ENCODE measurements at places on chromosomes 6 and 20. TPM values are rescaled to one million over a fixed set of nuclear protein-coding genes. Genes with fewer than 3 reads are reported as not detected.

DNA sequence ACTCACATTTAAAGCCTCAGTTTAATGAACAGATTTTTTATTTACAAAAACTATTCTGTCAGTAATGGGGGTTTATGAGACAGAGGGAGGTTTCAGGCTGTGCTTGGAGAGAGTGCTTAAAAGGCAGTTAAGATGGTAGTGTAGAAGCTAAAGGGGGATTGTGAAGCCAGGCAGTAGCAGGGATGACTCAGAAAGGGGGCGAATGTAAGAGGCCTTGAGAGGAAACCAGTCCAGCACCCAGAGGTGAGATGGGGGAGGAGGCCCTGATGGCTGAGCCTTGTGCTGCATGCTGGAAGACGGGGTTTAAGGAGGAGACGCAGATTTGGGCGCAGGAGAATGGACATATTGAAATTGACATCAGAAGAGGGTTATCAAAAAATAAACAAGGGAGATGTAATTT is 6.6 kb upstream of the SERPINB9 start:
- DNase-seq: no peak

GRCh38 chr6:21144928-21145327 is 448.6 kb upstream of the SOX4 start:
- no peak for DNase-seq

DNA sequence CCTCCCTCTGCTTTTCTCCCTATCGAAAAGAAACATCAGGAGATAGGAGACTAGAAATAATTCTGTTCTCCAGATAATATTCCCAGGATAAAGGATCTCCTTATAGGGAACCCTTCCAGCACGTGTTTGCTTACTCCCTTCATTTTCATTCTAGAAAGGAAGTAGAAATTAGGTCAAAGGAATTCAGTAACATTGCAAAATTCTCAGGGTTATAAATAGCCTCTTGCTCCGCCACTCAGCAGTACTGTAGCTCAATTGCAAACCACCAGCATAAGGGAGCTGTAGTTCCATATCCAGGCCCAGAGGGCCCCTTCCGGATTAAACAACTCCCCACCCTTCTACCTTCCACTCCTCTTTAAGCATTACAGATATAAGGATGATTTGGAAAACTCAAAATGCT is 6.2 kb downstream of the ELMO2 start:
- no peak for DNase-seq

- DNase-seq: no peak
Measured at GRCh38 chr6:79608334-79609224, 22.6 kb upstream of the SH3BGRL2 start.

GRCh38 chr20:63080411-63080810 is 73.6 kb upstream of the BHLHE23 start:
- no peak for DNase-seq

GRCh38 chr6:81735756-81736380 is 16.6 kb downstream of the TENT5A start:
- DNase-seq: no peak

- DNase-seq: peak; percentile 49
Measured at GRCh38 chr6:92687278-92687677, 732.1 kb downstream of the EPHA7 start.

GRCh38 chr6:100001915-100002388 is 7.9 kb upstream of the MCHR2 start:
- peak; percentile 58 for DNase-seq

GRCh38 chr6:157981132-157981394 is 600 bp upstream of the SYNJ2 start:
- no peak for DNase-seq

DNA sequence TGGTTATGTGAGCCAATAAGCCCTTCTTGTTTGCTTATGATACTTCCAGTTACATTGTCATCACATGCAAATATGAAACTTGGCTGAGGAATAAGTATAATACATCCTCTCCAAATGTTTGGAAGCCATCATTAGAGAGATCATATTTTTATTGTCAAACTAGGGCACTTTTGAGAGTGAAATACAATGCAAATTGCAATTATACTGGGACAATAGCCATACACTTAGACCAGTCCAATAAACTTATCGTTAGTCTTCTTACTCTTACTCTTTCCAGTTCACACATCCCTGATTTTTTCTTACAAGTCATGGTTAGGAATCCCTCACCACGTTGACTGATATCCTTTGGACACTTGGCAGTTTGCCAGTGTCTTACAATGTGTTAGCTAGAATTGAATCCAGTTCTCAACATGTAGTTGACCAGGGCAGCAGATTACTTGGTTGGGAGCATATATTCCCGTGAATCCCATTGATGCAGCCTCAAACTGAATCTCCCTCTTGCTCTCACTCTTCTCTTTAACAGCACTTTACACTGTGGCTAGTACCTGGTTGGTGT is 519.7 kb upstream of the ID4 start:
- DNase-seq: no peak

DNA sequence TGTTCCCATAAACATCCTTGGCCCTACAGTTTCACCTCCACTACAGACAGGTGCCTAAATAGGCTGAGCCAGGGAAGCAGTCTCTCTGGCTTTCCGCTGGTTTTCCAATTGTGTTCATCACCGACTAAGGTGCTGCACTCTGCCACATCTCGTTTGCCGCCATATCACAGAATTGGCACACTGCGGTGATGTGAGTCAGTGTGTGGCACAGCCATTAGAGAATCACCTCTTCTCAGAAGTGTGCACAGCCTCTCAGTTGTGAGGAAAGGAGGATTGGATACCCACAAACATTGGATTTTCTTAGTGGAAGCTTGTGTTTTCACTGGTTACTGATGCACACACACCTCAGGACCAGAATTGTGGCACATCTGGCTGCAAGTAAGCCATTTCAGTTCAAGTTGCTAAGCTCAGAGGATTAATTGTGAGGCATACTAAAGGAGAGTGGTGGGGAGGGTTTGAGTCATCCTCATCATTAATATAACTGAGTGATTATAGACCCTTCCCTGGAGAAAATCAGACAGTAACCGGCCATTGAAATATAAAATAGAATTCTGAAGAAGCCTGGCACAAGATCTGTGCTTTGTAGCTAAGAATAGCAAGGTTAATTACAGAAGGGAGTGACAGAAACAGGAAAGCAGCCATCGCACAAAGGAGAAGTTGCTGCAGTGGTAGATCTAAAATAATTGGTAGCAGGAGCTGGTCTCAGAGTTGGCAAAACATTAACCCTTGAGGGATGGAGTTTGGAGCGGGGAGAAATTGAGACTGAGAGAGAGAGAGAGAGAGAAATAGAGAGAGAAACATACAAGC is 506.9 kb downstream of the LMBRD1 start:
- no peak for DNase-seq

DNA sequence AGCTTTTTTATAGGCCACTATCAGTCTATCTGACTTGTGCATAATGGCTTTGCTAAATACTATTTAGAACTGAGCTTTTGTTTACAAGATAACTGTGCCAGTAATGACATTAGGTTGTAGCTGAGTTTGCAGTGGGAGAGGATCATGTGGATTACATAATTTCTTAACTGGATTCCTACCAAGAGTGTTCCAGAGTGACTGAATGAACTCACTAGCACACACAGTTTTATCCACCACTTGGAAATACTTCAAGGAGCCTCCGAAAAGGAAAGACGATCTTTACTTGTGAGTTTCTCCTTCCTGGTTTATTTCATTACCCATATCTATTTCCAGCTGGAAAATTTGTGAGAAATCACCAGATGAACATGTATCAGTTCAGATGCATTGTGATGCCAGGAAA is 10.9 kb upstream of the SYNE1 start:
- no peak for DNase-seq

- DNase-seq: no peak
Measured at GRCh38 chr20:13221673-13222318, 722 bp downstream of the ISM1 start.

GRCh38 chr6:3509336-3509735 is 52.5 kb upstream of the SLC22A23 start:
- DNase-seq: no peak

DNA sequence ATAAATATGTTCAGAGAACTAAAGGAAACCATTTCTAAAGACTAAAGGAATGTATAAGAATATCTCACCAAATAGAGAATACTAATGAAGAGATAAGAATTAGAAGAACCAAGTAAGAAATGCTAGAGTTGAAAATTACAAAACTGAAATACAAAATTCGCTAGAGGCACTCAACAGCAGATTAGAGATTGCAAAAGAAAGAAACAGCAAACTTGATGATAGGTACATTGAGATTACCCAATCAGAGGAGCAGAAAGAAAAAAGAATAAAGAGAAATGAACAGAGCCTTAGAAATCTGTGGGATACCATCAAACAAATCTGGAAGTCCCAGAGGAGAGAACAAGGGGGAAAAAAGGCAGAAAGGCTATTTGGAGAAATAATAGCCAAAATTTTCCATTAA is 6.3 kb upstream of the PDCD2 start:
- no peak for DNase-seq

GRCh38 chr6:15489261-15489962 is 173.4 kb downstream of the DTNBP1 start:
- no peak for DNase-seq

GRCh38 chr20:33840759-33841435 is 29.7 kb downstream of the CHMP4B start:
- no peak for DNase-seq

GRCh38 chr6:11152581-11152980 is 41.1 kb upstream of the ERVFRD-1 start:
- no peak for DNase-seq

DNA sequence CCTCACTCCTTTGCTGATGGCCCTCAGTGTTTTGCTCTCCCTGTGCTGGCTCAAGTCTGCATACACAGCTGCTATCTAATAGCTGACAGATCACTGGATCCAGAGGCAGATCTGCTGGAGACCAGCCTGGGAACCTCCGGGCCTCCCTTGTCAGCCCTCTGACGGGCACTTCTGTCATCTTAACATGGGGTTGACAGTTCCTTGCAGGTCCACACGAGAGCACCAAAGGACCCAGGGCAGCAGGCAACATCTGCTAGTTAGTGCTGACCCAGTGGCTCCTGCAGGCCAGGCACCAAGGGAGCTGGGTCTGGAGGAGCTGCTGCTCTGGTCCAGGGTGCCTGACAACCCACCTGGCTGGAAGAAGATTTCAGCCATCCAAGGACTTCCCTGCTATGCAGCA is 208.1 kb downstream of the UST start:
- DNase-seq: no peak

DNA sequence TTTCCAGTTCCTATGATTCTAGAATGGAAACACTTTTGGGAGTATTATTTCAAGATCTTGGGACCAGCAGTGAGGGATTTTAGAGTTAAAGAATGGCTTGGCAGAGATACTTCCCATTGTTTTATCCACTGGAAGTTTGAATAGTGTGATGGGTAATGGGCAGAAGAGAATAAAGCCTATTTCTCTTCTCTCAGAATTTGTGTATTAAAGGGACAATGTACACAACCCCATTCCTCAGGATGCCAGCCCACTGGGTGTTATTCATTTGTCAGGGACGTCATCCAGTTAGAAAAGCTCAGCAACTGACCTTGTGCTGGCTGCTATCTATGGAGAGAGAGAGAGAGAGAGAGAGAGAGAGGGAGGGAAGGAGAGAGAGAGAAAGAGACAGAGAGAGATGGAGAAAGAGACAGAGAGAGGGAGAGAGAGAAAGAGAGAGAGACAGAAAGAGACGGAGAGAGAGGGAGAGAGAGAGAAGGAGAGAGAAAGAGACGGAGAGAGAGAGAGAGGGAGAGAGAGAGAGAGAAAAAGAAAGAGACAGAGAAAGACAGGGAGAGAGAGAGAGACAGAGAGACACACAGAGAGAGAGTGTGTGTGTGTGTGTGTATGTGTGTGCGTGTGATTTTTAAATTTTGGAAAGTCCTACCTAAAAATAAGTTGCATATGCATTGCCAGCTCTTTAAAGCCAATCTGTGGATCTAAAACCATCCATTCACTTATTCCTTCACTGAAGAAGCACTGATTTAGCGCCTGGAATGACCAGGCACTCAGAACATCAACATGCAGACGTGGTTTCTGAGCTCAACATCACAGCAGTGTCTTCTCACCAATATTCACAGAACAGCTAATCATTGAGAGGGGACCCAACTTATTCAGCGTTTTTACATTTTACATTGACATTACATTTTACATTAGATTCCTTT is 388.8 kb downstream of the THBS2 start:
- no peak for DNase-seq

- peak; percentile 52 for DNase-seq
Measured at GRCh38 chr6:111872401-111873177, 663 bp downstream of the FYN start.

DNA sequence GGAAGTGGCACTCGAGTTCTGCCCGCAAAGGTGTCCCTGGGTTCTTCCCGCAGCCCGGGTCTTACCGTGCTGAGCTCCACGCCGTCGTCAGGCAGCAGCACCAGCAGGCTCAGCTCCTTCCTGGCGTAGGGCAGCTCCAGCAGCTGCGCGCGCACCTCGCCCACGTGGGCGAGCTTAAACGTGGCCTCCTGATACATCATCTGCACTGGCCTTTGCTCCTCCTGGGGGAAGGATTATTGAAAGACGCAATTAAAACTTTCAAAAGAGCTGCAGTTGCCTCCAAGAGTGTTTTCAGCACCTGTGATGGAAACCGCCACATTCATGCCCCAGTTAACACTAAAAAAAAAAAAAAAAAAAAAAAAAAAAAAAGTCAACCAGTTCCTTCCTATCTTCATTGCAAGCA is 11.3 kb downstream of the SERPINB9 start:
- peak; percentile 99 for DNase-seq

SLC32A1 gene
- total RNA-seq: not detected

IER3 gene
- 1.6 TPM for total RNA-seq

SCUBE3 gene
- total RNA-seq: not detected

FAM162B gene
- total RNA-seq: not detected

HTR1E gene
- not detected for total RNA-seq

HAO1 gene
- not detected for total RNA-seq

ZBTB46 gene
- 1.1 TPM for total RNA-seq

LY6G6F gene
- not detected for total RNA-seq

C6orf163 gene
- 3.0 TPM for total RNA-seq

PRSS16 gene
- 13.3 TPM for total RNA-seq

NRN1 gene
- 24.8 TPM for total RNA-seq

PMEPA1 gene
- total RNA-seq: 4.3 TPM

CGA gene
- total RNA-seq: not detected

EBF4 gene
- 2.6 TPM for total RNA-seq

CALHM4 gene
- total RNA-seq: not detected

KCNK15 gene
- not detected for total RNA-seq

AIF1 gene
- total RNA-seq: 17.2 TPM

NNAT gene
- total RNA-seq: not detected

Data from OCI-LY7 (cell line).